Neuronal stem cell (in vitro differentiated cells): ENCODE measurements at places on chromosomes 11 and 22.

GRCh38 chr11:57638811-57639320 lies 10.8 kb downstream of the YPEL4 start:
- DNase-seq = peak; percentile 32

DNA sequence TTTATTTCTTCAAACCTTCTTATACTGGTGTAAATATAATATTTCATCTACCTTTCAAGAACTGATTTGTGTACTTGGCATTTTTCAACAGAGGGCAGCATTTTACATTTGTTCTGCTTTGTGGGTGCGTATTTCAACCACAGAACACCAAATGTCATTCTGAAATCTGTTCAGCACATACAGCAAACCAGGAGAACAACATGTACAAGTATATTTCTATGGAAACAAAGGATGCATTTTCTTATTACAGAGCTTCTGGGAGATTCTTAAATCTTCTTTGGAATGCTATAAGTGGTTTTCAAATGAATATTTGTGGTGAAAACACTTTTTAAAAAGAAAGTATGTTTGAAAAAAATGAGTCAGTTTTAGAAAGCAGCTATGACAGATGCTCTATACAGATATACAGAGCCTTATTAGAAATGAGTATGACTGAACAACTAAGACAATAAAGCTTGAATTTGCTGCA lies 946.0 kb downstream of the FAM181B start:
- no peak for DNase-seq

DNA sequence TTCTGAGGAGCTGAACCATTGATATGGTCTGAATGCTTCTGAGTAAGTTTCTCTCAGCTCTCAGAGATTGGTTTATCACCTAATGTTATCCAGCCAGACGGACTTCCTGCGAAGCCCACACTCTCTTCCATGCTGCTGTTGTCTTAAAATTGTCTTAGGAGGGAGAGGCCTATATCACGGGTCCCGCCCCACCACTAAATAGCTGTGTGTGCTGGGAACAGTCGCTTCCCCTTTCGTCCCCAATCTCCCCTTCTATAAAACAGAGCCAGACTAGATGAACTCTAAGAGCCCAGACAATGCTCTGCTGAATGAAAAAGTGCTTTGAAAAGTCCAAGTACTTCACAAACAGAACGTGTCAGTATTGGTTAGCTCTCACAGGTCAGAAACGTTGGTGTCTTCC lies 81.4 kb upstream of the AKIP1 start:
- no peak for DNase-seq

DNA sequence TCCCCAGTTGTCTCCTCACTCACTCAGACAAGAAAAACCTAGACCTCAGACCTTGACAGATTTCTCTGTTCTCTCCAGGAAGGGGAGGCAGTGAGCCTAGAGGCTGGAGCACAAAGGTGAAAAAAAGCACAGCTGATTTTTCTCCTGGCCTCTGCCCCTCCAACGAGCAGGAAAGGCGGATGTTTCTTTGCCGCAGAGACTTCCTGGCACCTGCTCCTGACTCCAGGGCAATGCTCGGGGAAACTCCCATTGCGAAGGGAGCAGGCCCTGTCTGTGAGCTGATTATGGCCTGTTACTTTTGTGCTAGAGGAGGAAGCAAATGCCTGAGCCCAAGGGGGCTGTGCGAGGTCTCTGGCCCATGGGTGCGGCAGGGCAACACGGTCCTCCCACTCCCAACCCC lies 25.4 kb downstream of the MS4A10 start:
- no peak for DNase-seq

DNA sequence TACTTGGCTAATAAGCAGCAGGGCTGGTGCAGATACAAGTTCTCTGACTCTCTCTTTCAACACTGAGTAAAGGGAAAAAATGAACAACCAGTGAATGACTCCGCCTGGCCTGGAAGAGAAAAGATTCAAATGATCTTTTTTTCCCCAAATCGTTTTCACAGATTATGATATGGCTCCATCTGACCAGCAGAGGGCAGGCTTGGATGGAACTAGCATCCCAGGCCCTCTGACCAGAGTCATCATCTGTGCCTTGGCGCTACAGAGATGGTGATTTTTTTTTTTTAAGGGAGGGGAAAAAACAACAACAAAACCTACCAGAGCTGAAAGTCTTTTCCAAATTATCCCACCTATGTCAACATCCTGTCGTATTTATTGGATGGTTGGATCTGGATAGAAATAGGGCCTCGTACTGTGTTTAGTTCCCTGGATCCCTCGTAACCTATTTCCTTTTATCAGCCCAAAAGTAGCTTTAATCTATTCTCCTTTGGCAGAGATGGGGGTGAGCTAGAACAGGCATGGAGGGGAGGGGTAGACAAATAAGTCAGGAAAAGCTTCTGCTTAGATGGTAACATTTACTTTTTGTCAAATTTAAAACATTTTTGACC lies 69.7 kb downstream of the PRSS23 start:
- DNase-seq = peak; percentile 51

DNA sequence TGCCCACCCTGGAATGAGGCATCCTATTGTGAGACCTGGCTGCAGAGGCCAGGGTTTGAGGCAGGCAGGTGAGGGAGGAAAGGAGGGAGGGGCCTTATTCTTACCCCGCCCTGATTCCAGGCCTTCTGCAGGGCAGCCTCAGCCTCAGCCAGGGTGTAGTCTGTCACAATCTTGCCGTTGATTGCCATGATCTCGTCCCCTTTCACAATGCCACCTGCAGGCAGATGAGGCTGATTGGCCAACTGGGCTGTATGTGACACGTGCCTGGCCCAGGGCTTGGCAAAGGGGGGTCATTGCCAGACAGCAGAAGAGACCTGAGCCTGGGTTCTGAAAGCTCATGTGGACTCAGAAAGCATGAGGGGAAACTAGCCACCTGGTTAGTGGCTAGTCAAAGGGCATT lies 21.4 kb upstream of the ABCC8 start:
- DNase-seq = no peak
